SK-N-SH (cell line): ENCODE measurements at places on chromosomes 6 and 20. TPM values are rescaled to one million over a fixed set of nuclear protein-coding genes. Genes with fewer than 3 reads are reported as not detected.

FAM83C gene
- not detected in 2 replicates for polyA plus RNA-seq

IL20RA gene
- polyA plus RNA-seq, result 0.10 and 0.29 TPM in 2 replicates

SMLR1 gene
- 0.03 TPM in 1 of 2 replicates, not detected in the other for polyA plus RNA-seq

HEY2 gene
- polyA plus RNA-seq, result not detected in 2 replicates

CLPSL2 gene
- polyA plus RNA-seq, result not detected in 2 replicates

XKR7 gene
- polyA plus RNA-seq, result 0.02 and 0.10 TPM in 2 replicates

KIF16B gene
- polyA plus RNA-seq, result 3.3 and 3.7 TPM in 2 replicates

CLPSL1 gene
- not detected in 2 replicates for polyA plus RNA-seq

PGC gene
- polyA plus RNA-seq, result not detected in 2 replicates

PDE7B gene
- 1.9 and 2.2 TPM in 2 replicates for polyA plus RNA-seq

TRIM31 gene
- polyA plus RNA-seq, result not detected in 2 replicates

KCNK5 gene
- polyA plus RNA-seq, result 0.03 TPM in 1 of 2 replicates, not detected in the other

TAGAP gene
- polyA plus RNA-seq, result not detected in 2 replicates

UBR2 gene
- 5.2 and 7.2 TPM in 2 replicates for polyA plus RNA-seq

ADTRP gene
- polyA plus RNA-seq, result 0.84 and 1.2 TPM in 2 replicates

FBXL4 gene
- polyA plus RNA-seq, result 8.1 and 11.1 TPM in 2 replicates
